Lower lobe of right lung (tissue), 2 donors: ENCODE measurements at places on chromosomes 13 and 19. TPM values are rescaled to one million over a fixed set of nuclear protein-coding genes. Genes with fewer than 3 reads are reported as not detected.

Gene GJA3
- total RNA-seq: not detected

DNA sequence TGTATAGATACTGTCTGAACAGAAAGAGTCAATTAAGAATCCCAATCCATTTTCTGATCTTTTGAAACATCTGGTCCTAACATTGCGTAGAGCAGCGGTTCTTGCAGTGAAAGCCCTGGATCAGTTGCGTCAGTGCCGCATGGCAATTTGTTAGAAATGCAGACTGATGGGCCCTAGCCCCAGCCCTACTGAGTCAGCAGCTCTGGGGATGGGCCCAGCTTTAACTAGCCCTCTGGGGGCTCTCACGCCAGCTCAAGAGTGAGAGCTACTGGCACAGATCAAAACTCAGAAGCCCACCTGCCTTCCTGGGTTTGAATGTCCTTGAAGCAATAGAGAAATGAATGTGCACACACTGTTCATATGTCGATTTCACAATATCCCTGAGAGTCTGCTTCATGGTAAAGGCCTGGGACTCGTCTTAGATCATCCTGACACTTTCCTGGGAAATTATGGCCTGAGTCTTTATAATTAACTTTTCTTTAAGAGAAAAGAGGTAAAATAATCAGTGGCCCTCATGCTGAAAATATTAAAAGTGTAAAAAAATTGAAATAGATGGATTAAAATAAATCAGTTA is 206.8 kb upstream of the TMTC4 start:
- no peak overlapping the region for H3K4me3 ChIP-seq
- no peaks in the 10 kb centered on the region for H3K4me1 ChIP-seq
- H3K27me3 ChIP-seq: no peaks in the 10 kb centered on the region
- no peak overlapping the region for H3K27ac ChIP-seq
- no peak for DNase-seq

- no peaks in the 10 kb centered on the region for H3K27me3 ChIP-seq
- H3K4me3 ChIP-seq: no peak overlapping the region
- no peaks in the 10 kb centered on the region for H3K4me1 ChIP-seq
- DNase-seq: peak; percentile 45
- H3K27ac ChIP-seq: no peak overlapping the region
Observed at GRCh38 chr13:67408798-67409197, 178.7 kb upstream of the PCDH9 start.

- DNase-seq: no peak
- no peaks in the 10 kb centered on the region for H3K27me3 ChIP-seq
- H3K4me3 ChIP-seq: no peak overlapping the region
- H3K36me3 ChIP-seq: no peaks in the 10 kb centered on the region
Observed at GRCh38 chr13:33261387-33262061, 24.0 kb downstream of the STARD13 start.

DNA sequence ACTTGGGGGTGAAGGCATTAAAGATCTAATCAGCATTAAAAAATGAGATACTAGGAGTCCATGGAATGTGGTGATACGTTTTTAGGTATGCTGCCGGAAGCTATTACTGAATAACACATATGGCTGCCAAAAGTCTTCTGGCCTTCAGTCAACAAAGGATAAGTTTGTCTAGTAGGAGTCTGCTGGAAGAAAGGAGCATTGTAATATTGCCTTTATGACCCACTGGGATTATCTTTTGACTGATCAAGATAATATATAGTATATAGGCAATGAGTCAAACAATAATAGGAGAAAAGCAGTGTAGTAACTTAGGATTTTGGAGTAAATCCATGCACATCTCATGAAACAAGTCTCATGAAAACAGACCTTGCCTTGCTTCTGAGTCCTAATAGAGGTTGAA is 295.4 kb downstream of the SLITRK6 start:
- no peaks in the 10 kb centered on the region for H3K4me1 ChIP-seq
- H3K27me3 ChIP-seq: no peaks in the 10 kb centered on the region
- H3K27ac ChIP-seq: no peak overlapping the region
